ENCODE measurements at places on chromosomes 6 and 20.

- DNase-seq, result no peak
Observed at GRCh38 chr6:6881438-6882225, 226.1 kb upstream of the RREB1 start.

- no peak for DNase-seq
Observed at GRCh38 chr6:108653949-108654348, 93.2 kb downstream of the FOXO3 start.

DNA sequence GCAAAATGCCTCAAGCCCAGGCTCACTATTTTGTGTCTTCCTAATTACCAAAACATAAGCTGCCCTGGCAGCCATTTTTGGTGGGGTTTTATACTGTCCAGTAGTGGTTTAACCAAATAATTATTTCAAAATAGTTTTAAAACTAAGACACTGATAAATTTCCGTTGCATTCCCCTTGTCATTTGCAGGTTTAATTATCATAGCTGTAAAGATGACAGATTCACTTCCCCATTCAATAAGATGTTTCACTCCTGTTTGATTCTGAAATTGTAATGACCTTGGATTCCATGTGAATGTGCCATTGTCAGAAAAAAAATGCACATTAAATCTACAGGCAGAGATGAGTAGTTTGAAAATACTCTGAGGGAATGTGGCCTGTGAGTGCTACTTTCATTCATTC is 172.0 kb downstream of the COL9A1 start:
- DNase-seq, result no peak

GRCh38 chr6:73710470-73710869 is 14.5 kb downstream of the CD109 start:
- DNase-seq, result no peak

DNA sequence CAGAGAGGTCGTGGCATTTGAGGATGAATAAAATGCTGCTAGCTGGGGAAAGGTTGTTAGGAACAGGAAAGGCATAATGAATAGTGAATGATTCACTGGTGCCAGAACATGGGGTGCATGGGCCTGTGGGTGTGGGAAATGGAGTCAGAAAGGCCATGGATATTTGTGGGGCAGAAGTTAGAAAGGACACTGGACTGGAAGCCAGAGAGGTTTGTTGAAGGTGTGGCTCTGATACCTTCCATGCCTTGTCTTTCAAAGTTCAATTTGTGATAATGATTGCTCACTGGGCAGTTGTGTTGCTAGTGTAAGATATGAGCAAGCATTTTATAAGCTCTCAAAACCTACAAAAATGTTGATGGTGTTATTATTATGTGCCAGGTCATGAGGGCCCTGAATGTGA is 32.7 kb downstream of the LRRC1 start:
- DNase-seq, result no peak

DNA sequence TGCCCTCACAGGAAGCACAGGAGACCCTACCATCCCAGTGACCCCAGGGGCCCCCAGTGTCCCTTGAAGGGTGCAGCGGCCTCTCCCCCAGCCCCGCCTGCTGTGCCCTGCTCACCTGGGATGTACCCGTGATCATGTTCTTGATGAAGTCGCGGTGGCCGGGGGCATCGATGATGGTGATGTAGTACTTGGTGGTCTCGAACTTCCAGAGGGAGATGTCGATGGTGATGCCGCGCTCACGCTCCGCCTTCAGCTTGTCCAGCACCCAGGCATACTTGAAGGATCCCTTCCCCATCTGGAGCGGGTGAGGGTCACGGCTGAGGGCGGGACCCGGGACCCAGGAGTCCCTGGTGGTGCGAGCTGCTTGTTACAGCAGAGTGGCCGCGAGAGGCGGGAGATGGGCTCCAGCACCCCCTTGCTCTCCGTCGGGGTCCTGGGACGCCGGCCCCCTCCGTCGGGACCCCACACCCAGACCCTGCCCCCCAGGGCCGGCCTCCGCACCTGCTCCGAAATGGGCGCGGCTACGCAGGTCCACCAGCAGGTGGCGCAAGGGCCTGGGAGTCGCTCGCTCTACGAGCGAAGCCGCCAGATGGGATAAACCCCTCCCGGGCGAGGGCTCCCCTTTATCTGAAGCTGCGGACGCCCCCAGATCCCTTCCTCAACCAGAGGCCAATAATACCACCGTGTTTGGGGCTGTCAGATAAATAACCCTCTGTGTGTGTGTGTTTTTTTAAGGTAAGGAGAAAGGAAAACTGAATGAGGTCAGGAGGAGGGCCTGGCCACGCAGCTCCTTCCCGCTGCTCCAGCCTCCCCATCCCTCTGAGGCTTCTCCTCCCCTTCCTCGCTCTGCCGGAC is 2.9 kb downstream of the EEF1A2 start:
- DNase-seq, result peak; percentile 84

DNA sequence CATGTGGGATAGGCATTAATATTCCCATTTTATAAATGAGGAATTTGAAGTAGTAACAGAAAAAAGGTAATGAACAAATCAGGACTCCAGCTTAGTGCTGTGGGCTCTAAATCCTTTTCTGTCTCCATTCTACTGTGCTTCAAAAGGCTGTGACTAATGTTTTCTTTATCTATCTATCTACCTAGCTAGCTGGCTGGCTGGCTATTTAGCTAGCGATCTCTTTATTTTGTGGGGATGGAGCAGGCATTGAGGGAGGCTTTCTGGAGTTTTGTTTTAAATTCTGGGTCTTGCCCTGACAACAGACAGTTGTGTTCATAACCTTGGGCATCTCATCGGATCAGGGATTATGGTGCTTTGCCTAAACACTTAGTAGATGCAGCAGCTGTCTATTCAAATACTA is 139.2 kb downstream of the SOX4 start:
- DNase-seq, result no peak

DNA sequence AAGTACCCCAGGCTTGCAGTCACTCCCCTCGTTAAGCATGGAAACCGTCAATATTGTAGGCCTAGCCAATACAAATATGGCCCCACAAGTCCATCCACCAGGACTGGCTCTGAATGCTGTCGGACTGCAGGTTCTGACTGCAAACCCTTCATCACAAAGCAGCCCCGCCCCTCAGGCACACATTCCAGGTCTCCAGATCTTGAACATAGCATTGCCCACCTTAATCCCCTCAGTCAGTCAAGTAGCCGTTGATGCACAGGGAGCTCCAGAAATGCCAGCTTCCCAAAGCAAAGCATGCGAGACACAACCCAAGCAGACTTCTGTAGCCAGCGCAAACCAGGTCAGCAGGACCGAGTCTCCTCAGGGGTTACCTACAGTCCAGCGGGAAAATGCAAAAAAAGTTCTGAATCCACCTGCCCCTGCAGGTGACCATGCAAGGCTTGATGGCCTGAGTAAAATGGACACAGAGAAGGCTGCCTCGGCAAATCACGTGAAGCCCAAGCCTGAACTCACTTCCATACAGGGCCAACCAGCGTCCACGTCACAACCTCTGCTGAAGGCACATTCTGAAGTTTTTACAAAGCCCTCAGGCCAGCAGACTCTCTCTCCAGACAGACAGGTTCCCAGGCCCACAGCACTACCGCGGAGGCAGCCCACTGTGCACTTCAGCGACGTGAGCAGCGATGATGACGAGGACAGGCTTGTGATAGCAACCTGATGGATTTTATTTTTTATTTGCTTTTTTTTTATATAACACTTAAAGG is 126.2 kb upstream of the EDN1 start:
- no peak for DNase-seq

- no peak for DNase-seq
Observed at GRCh38 chr6:90414352-90414751, 117.7 kb upstream of the BACH2 start.

DNA sequence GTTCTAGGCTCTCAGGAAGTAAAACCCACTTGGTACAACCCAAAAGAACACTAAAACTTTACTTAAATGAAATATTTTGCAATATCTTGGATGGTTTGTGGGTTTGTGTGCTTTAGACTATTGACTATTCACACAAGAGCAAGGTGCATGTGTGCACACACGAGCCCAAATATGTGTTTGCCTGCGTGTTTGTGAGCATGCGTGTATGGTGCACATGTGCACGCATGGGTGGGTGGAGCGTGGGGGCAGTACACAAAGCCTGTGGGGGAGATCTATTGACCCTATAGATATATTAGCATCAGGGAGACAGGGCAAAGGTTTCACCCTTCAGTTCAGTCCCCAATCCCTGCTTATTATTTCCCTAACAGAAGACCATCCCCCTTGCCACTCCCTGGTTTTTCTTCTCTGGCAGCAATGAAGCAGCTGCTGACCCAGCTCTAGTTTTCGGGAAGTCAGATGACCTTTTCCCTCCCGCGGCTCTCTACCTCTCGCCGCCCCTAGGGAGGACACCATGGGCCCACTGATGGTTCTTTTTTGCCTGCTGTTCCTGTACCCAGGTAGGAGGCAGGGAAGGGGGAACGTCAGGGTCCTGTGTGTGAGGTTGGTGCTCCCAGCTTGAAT is at the start of gene C2:
Gene C2, plus strand, starts transcription at position 476 of the 621 bp plus-strand sequence. Its CDS starts 36 bp downstream, at position 512.
- no peak for DNase-seq

GRCh38 chr6:2171728-2172127 is 73.7 kb downstream of the GMDS start:
- no peak for DNase-seq

GRCh38 chr6:16244869-16245451 is 6.6 kb downstream of the GMPR start:
- DNase-seq, result no peak

DNA sequence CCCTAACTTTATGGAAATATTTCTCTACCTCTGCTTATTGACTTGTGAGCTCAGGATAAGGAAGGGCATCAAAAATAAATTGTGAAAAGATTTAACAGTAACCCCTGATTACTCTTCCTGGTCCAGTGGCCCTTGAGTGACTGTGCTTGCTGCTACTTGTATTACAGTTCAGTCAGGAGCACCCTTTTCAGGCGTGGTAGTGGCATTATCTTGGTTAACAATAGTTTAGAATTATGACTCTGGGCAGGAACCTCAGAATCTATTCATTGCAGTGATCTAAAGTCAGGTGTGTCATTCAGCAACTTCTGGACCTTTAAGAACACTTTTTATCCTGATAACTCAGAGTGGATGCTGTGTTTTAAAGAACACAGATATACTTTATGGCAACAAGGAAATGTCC is 43.4 kb downstream of the FAM135A start:
- DNase-seq, result no peak

DNA sequence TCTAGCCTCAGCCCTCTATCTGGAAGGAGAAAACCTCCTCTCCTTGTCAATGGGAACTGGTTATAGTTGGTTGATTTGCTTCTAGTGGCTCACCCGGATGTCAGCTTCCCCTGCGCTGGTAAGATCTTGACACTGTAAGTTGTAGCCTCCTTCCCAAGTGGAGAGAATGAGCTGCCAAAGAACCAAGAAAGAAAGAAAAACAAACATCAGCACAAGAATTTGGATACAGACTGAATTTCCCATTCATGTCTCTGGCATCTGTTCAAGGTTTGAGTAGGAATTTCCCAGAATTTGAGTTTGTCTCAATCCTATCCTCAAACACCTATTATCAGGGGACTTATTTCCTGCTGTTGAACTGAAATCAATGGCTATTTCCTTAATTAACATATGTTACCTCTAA is 44.1 kb downstream of the ELOVL2 start:
- DNase-seq, result no peak

GRCh38 chr6:50608421-50608820 is 104.9 kb upstream of the TFAP2D start:
- DNase-seq, result no peak

DNA sequence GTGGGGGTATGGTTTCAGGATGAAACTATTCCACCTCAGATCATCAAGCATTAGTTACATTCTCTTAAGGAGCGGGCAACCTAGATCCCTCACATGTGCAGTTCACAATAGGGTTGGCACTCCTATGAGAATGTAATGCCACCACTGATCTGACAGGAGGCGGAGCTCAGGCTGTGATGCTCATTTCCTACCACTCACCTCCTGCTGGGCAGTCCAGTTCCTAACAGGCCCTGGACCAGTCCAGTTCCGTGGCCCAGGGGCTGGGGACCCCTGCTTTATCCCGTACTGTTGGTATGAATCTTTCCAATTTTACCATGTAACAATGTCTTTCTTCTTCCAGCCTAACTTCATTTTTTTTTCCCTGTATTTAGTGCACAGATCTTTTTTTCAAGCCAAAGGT is 94.9 kb downstream of the OGFRL1 start:
- DNase-seq, result no peak

GRCh38 chr6:97066056-97066455 is 141.5 kb downstream of the KLHL32 start:
- no peak for DNase-seq

DNA sequence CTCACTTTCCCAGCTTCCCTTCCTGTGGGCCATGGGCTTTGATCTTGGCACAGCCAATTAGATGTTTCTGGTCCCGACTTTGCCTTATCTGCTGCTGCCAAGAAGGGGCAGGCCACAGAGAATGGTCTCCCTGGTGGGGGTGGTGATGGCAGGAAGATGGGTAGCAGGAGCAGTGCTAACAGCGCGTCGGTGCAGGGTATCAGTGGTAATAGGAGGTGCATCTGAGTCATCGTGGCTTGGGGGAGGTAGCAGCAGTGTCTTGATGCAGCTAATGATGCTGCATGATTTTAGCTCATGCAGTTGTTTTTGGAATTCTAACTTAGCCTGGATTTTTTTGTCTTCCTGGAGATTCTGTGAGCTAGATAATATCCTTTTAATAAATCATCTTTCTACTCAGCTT is 18.9 kb upstream of the MAS1 start:
- no peak for DNase-seq

DNA sequence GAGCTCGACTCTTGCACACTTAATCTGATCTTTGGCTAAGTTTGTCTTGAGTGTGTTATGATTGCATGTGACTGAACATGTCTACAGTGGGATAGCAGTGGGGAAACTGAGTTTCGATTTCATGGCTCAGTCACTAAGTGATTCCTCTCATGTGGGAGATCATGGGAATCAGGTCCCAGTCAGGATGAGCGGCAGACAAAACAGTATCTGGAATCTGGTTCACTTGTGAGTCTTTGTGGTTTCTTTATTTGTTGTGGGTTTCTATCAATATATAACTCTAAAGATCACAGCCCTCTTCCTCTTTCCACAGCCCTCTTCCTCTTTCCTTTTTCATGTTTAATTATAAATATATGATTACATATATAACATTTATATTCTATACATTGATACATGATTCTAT is 4.0 kb downstream of the RPP21 start:
- DNase-seq, result no peak

DNA sequence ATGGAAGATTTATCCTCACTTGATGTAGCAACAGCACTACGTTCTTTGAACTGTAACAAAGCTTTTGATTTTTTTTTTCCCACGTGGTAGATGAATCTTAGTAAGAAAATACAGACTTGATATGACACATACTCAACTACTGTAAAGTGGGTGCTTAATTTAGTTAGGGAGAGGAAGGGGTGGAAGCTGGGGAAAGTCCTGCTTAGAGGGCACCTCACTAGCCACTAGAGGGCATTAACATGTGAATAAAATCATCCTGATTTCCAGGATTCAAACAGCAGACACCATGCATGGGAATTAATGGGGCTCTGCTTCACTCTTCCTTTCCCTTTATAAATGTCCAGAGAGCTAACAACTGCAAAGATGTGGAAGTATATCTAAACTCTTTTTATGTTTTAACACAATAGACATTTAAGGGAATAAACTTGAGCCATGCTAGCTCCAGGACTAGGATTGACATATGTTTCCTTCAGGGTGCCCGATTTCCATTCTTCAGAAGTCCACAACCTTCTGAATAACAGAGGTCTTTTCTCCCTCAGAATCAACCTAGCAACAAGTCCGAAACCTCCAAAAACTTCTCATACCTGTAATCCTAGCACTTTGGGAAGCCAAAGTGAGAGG is 250.1 kb downstream of the ATXN1 start:
- no peak for DNase-seq

- no peak for DNase-seq
Observed at GRCh38 chr20:1555952-1556351, 1.6 kb downstream of the SIRPD start.

Data from glutamatergic neuron (in vitro differentiated cells).